ENCODE measurements at places on chromosomes 7 and 10.

DNA sequence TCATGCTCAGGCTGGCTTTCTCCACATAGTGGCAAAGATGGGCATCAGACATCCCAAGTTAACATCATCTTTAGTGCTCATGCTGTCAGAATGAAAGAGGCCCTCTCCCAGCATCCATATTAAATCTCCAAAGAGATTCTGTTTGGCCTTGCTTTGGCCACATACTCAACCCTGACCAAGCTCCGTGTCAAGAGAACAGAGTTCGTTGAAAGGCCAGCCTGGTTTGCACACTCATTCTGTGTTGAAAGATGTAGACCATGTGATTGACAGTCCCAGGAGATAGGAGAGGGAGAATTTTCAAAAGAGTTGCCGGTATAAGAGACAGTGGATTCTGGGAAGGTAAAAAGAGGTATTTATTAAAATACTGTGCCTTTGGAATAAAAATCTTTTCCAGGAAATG lies 19.7 kb downstream of the MET start:
- no peak for DNase-seq

DNA sequence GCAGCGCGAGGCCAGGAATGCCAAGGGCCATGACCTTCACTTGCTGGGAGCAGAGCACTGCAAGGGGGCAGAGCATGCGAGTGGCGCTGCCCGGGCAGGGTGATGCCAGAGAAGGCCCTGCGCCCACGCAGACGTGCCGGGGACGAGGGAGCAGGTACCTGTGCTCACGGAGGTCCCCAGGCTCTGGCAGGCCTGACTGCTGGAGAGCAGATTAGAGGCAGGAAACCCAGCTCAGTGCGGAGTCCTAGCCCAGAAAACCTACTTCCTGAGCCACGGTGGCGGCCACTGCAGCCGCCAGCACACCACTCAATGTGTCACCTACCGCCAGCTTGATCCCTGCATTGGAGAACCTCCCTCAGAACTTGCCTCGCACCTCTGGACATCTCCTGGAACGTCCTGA lies 148.4 kb downstream of the MAD1L1 start:
- DNase-seq: no peak

- DNase-seq: no peak
These were observed 7.7 kb downstream of the PON1 start for GRCh38 chr7:95316588-95316987.

- DNase-seq: no peak
These were observed 199.5 kb downstream of the LRRN3 start for GRCh38 chr7:111290419-111290818.

- DNase-seq: no peak
These were observed 411.4 kb downstream of the TNS3 start for GRCh38 chr7:47170516-47170915.

GRCh38 chr10:115503546-115503945 lies 410.4 kb downstream of the ATRNL1 start:
- no peak for DNase-seq

DNA sequence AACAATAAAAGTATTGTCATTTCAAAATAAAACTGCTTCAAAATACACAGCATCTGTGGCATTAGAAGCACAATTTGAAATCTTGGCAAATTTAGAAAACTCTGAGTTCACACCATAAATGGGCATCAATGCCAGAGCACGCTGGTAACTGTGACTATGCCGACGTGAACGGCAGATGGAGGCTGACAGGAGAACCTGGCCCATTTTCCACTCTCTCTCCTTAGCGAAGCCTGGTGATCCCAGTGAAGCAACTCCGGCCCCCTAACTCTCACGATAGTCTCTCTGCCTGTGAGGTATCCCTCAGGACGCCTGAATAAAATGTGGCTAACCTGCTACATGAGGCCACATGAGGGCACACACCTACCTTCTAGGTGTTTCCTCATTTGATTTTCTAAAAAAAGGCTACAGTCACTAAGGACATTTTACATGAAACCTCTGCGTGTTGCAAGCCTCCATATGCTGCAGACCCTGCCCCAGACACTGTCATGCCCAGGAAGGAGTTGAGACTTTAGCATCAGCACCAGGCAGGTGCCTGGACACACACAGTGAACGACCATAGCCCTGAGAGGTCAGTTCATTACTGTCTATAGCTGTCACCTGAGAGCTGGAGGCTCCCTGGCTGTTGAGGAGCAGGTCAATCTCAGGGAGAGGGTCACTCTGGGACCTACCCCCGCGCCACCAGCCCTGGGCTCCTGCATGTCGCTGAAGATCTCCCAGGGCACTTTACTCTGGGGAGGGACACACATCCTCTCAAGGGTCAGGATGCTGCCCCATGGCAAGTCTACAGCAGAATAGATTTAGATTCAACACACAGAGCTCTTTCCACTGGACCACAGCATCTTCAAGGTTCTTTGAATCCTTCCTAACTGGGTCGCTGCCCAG lies 62.9 kb upstream of the CAMK2B start:
- DNase-seq: no peak

GRCh38 chr7:134737566-134738345 lies 41.7 kb upstream of the CALD1 start:
- no peak for DNase-seq

DNA sequence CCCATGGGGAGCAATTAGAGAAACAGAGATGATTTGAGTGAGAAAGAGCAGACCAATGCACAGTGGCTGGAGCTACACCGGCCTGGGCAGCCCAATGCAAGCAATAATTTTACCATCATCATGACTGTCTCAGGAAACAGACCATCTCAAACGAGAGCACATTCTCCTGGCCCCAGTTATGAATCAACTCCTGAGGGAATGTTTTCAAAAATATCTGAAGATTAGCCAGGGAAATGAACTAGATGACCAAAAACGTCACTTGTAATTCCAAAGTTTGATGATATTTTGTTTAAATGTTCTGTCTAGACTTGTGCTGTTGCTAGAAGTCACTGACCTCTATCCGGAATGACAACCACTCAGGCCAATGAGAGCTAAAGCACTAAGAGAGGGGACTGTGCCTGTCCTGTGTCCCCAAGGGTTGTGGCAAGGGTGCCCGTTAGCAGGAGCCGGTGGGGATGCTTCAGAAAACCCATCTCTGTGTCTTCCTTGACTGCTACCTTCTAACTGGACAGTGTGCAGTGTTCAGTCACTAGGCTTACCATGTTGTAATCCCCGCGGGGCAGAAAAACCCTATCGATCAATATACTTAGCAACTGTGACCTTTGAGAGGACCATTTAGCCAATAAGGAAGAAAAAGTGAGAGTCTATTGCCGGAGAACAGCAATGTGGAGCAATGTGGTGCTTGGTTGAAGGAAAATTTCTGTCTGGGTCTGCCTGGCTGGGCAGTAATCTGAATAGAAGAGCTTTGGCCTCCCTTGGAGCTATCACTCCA lies 202.4 kb downstream of the ADAM12 start:
- DNase-seq: no peak

DNA sequence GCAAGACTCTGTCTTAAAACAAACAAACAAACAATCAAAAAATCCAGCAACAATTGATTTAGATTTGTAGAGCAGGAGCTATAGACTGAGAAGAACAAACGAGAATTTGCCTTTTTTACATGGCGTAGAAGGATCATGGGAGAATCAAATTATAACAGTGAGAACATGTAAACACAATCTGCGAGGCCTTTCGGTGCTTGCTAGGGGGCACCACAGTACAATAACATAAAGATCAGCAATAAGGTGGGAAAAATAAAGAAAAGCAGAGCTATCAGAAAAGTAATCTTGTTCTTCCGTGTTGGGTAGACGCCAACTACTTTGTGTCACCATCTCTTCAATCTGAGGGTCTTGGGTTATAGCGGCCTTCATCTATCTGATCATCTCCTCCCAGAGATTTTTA lies 82.2 kb downstream of the NOD1 start:
- no peak for DNase-seq

- no peak for DNase-seq
These were observed 47.9 kb downstream of the MKI67 start for GRCh38 chr10:128078136-128078969.

- no peak for DNase-seq
These were observed 264.7 kb downstream of the GLRX3 start for GRCh38 chr10:130400890-130401289.

DNA sequence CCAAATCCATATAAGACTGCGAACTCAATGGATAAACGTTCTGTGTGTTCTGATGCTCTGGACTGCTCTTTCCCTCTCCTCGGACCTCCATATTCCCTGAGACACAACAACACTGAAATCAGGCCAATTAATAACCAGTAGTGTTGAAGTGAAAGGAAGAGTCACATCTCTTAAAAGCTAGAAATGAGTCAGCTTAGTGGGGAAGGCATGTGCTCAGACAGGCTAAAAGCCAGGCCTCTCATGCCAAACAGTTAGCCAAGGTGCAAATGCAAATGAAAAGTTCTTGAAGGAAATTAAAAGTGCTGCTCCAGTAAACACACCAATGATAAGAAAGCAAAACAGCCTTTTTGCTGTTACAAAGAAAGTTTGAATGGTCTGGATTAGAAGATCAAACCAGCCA lies 29.3 kb downstream of the TNS3 start:
- no peak for DNase-seq

DNA sequence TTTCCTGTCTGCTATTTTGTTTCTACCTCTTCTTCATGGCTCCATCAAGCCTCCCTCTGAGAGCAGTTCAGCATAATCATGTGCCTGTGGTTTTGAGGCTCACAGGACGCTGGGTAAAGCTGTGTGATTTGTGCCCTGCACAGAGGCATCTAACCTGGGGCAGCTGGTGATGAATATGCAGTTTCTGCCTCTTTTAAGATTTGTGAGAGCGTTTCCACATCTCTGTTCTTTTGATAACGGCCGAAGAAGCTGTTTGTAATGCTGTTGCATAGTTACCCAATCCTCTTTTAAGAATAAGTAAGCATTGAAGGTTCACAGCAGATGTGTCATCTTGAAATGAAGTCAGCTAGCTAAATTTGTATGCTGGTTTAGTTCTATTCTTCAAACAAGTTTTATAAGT lies 45.2 kb downstream of the PNLIPRP3 start:
- no peak for DNase-seq

DNA sequence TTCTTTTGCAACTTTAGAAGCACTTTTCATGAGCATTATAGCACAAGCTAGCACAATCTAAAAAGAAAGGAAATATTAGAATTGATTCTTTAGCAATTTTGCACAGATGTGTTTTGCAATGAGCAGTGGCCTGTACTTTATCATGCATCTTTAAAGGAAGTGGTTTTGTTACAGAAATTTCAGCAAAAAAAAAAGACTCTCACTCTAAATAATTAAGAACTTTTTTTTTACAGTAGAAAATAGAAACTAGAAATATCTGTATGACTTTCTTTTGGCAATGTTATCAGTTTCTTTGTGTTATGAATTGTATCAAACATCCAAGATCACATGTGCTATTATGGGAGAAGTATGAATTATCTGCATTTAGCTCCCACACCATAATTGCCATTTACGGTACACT lies 195.7 kb upstream of the KLF6 start:
- no peak for DNase-seq

GRCh38 chr7:17150018-17150417 lies 148.4 kb upstream of the AHR start:
- no peak for DNase-seq
